ENCODE measurements at places on chromosomes 3 and 15. TPM values are rescaled to one million over a fixed set of nuclear protein-coding genes. Genes with fewer than 3 reads are reported as not detected.

The FBXL22 gene
- total RNA-seq: 16.0 TPM

The ZNF860 gene
- total RNA-seq: 0.62 TPM

The PP2D1 gene
- total RNA-seq: not detected

The CYP1A1 gene
- total RNA-seq: 0.13 TPM

The CCDC39 gene
- not detected for total RNA-seq
